Prostate gland (tissue), 2 donors: ENCODE measurements at places on chromosomes 12 and 14. TPM values are rescaled to one million over a fixed set of nuclear protein-coding genes. Genes with fewer than 3 reads are reported as not detected.

GRCh38 chr12:94379479-94380113 is 80.1 kb downstream of the CEP83 start:
- no peak overlapping the region for H3K4me3 ChIP-seq
- no peaks in the 10 kb centered on the region for H3K27me3 ChIP-seq
- H3K27ac ChIP-seq: no peak overlapping the region
- no peaks in the 10 kb centered on the region for H3K4me1 ChIP-seq

DNA sequence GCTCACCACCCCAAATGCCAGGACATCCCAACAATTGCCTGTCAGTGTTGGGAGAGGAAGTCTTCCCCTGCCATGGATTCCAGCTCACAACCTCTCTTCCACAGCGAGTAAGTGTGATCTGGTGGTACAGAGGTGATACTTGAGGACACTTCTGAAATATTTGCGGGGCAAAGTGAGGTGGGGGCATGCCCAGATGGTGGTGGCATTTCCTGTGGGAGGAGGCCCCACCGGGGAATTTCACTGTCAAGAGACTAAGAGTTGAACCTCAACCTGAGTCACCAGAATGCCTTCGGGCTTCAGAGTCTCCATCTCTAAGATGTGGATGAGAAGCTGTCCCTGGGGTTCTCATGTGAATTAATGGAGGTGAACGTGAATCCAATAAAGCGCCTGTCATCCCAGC is 122.3 kb upstream of the RFLNA start:
- no peak overlapping the region for H3K27ac ChIP-seq
- no peak overlapping the region for H3K4me3 ChIP-seq
- DNase-seq: no peak
- H3K36me3 ChIP-seq: no peaks in the 10 kb centered on the region

DNA sequence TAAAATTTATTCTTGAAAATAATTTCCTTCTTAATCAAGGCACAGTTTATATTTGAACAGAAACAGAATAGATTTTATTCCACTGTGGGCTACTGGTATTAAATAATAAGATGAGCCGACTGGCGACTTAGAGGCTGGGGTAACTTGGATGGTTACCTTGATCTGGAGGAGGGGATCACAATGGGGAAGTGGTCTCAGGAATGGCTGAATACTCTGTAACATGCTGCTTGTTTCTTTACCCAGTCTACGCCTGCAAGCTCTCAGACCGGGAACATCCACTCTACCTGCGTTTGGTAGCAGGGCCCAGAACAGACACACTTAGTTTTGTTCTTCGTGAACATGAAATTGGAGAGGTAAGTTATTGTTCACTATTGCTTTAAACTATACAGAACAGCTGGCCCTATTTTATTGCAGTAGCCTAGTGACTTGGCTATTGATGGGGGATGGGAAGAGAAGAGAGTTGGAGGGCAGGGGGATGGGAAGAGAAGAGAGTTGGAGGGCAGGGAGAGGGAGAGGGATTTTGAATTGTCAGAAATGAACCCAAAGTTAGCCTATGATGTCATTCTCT is 67.9 kb downstream of the GNS start:
- no peak overlapping the region for H3K27ac ChIP-seq
- H3K36me3 ChIP-seq: no peaks in the 10 kb centered on the region
- H3K4me1 ChIP-seq: peaks cover 7% of the 10 kb centered on the region
- no peak for DNase-seq

Gene HEATR5A
- total RNA-seq: 10.0 TPM

- peak within 1 kb of the TSS; percentile 60 for H3K27ac ChIP-seq
- peak; percentile 77 for DNase-seq
- H3K4me1 ChIP-seq: peaks cover 20% of the 10 kb centered on the region
- no peaks in the 10 kb centered on the region for H3K27me3 ChIP-seq
- no peaks in the 10 kb centered on the region for H3K36me3 ChIP-seq
- peak within 1 kb of the TSS; percentile 68 for H3K4me3 ChIP-seq
Observed at GRCh38 chr14:25049568-25050268, at the start of gene STXBP6. Gene STXBP6, minus strand, starts transcription at chr14:25050147. Its CDS starts 75,329 bp downstream, at chr14:24974818.

GRCh38 chr12:132492522-132492921 is 2.6 kb downstream of the FBRSL1 start:
- peak overlapping the region; percentile 85 for H3K27ac ChIP-seq
- no peak for DNase-seq
- H3K4me3 ChIP-seq: no peak overlapping the region

DNA sequence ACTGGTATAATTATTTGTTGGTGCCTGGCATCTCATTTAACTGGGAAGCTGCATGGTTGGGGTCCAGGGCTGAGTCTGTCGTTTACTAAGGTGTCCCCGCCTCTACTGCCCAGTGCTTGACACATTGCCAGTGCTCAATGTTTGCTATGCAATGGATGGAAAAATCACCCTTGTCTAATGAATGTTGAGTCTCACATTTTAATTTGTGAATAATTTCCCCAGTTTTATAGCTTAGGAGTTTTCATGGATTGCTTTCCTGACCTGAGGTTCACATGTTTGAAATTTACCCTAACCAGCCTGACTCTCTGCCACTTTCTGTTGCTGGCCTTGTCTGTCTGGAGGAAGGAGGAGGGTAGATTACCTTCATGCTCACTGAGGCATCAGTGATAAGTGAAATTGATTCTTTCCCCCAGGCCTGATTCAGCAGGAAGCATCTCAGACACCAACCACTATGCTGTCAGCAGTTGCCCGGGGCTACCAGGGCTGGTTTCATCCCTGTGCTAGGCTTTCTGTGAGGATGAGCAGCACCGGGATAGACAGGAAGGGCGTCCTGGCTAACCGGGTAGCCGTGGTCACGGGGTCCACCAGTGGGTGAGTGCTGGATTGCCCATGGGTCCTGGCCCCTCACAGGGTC is 2.4 kb downstream of the DHRS2 start:
- no peak overlapping the region for H3K27ac ChIP-seq
- no peaks in the 10 kb centered on the region for H3K4me1 ChIP-seq

DNA sequence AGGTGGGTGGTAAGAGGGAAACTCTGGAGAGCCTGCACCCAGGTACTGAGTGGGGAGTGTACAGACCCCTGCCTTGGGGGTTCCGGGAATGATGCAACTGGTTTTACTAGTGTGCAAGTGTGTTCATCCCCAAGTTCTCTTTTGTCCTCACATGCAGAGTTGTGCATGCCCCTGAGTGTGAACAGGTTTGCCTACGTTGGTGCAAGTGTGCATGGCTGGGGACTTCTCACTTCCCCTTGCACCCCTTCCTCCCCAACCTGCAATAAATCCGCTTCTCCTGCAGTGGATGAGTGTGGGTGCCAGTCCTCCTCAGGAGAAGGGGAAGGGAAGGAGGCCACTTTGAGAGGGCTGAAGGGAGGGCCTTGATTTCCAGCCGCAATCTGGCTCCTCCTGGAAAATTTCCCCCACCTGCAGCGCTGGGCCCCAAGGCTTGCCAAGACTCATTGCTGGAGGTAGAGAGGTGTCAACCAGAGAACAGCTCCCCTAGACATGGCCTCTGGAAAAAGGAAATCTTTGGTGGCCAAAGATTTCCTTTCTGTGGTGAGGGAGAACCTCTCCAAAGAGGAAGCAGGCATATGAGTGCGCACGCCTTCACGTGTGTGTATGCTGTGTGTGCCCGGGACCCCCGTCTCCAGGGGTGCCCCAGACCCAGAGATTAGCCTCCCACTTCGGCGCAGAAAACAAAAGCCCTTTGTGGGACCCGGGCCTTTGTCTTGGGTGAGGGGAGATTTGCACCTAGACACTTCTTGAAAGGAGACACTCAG is 5.5 kb downstream of the AQP2 start:
- no peak overlapping the region for H3K27ac ChIP-seq
- H3K27me3 ChIP-seq: no peaks in the 10 kb centered on the region
- H3K4me1 ChIP-seq: peaks cover 3% of the 10 kb centered on the region
- H3K4me3 ChIP-seq: no peak overlapping the region
- DNase-seq: no peak
